ENCODE measurements at places on chromosomes 7 and 10. TPM values are rescaled to one million over a fixed set of nuclear protein-coding genes. Genes with fewer than 3 reads are reported as not detected.

- H3K27me3 ChIP-seq, result no peaks in the 10 kb centered on the region
- H3K4me1 ChIP-seq, result no peaks in the 10 kb centered on the region
- no peak within 1 kb of the TSS for H3K27ac ChIP-seq
- H3K36me3 ChIP-seq, result no peaks in the 10 kb centered on the region
- no peak within 1 kb of the TSS for H3K4me3 ChIP-seq
- no peak for DNase-seq
Measured at GRCh38 chr7:95324431-95324830, at the start of gene PON1. Gene PON1, minus strand, starts transcription at chr7:95324532. Its CDS starts 57 bp downstream, at chr7:95324475.

- H3K27me3 ChIP-seq, result no peaks in the 10 kb centered on the region
- no peaks in the 10 kb centered on the region for H3K4me1 ChIP-seq
- DNase-seq, result no peak
- no peaks in the 10 kb centered on the region for H3K36me3 ChIP-seq
Measured at GRCh38 chr10:81498011-81498551, 376.9 kb upstream of the NRG3 start.

GRCh38 chr7:112789817-112790585 lies at the start of gene TMEM168:
Gene TMEM168, minus strand, starts transcription at chr7:112790393. Its CDS starts 5,568 bp downstream, at chr7:112784825.
- no peaks in the 10 kb centered on the region for H3K36me3 ChIP-seq
- DNase-seq, result peak; percentile 58
- peak within 1 kb of the TSS; percentile 84 for H3K4me3 ChIP-seq
- H3K4me1 ChIP-seq, result peaks cover 7% of the 10 kb centered on the region
- peak within 1 kb of the TSS; percentile 89 for H3K27ac ChIP-seq

DNA sequence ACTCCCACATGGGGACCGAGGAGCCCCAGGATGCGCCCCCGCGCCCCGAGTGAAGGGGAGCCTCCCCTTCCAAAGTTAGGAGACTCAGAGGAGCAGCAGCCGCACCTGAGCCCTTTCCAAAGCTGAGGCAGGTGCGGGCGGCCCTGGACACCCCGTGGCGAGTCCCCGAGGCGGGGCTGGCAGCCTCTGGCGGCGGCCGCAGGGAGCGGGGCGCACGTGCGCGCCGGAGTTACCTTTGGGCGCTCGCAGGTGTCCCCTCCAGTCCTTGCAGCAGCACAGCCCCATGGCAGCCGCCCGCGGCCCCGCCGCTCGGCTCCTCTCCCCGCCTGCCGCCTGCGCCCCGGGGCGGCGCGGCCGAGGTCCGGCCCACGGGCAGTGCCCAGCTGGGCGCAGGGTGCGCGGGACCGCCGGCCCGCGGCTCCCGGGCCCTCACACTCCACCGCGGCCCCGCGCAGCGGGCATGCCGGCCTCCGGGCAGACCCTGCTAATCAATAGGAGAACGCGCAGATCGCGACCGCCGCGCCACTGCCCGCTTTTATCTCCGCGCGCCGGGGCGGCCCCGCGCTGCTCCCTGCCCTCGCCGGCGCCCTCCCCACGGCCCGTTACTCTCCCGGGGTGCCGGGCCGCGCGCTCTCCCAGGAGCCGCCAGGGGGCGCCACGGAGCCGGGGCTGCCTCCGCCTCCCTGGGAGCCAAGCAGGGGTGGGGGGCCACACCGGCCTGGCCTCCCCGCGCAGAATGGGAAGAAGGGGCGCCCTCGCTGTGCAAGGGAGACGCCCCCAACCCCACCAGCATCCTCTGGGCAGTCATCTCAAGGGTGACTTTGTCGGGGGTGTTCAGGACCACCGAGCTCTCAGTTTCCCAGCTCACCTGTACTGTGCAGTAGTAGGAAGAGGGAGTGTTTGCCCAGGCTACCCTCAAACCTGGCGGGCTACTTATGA lies 80.8 kb downstream of the ARHGAP22 start:
- H3K27ac ChIP-seq, result no peak overlapping the region
- H3K4me3 ChIP-seq, result peak overlapping the region; percentile 19
- H3K36me3 ChIP-seq, result no peaks in the 10 kb centered on the region
- DNase-seq, result no peak

- H3K36me3 ChIP-seq, result no peaks in the 10 kb centered on the region
- no peak overlapping the region for H3K4me3 ChIP-seq
- no peaks in the 10 kb centered on the region for H3K4me1 ChIP-seq
Measured at GRCh38 chr7:92682903-92683539, 92.8 kb upstream of the FAM133B start.

- H3K4me1 ChIP-seq, result no peaks in the 10 kb centered on the region
- H3K27ac ChIP-seq, result no peak overlapping the region
- no peak overlapping the region for H3K4me3 ChIP-seq
- no peaks in the 10 kb centered on the region for H3K27me3 ChIP-seq
Measured at GRCh38 chr7:128890306-128891109, 20.0 kb downstream of the KCP start.

Gene LANCL2
- total RNA-seq, result 31.4 TPM

DNA sequence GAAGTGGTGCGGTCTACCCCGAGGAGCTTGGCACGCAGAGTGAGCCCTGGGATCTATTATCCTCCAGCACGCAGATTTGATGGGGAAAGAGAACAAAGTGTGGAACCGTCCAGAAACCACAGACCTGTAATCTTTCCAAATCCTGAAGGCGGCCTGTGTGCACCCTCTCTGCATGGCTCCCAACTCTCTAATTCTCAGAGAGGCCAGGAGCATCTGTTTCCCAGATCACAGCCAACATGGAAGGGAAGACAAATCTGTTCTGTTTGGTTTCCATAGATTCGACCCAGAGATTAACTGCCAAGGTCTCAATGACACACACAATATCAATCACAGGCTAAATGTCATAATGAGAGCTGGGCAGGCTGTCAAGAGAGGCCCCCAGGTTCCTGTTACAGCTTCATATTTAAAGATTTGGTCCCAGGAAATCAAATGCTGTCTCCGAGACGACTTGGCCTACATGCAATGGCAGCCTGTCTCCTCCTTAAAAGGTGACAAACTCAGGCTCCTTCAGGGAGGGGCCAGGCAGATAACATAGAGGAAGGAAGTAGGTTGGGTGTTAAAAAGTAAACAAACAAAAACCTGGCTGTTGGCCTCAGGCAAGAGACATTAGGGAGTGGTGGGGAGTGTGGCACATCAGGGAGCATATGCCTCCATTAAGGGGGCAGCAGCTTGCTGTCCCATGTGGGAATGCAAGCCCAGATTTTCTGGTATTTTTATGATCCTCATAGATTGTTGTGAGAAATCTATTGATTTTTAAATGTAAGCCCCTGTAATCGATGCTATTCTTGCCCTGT lies 48.8 kb upstream of the SAMD8 start:
- no peaks in the 10 kb centered on the region for H3K27me3 ChIP-seq
- DNase-seq, result peak; percentile 46
- peaks cover 5% of the 10 kb centered on the region for H3K4me1 ChIP-seq
- no peak overlapping the region for H3K4me3 ChIP-seq
- H3K36me3 ChIP-seq, result no peaks in the 10 kb centered on the region
- peak overlapping the region; percentile 8 for H3K27ac ChIP-seq

DNA sequence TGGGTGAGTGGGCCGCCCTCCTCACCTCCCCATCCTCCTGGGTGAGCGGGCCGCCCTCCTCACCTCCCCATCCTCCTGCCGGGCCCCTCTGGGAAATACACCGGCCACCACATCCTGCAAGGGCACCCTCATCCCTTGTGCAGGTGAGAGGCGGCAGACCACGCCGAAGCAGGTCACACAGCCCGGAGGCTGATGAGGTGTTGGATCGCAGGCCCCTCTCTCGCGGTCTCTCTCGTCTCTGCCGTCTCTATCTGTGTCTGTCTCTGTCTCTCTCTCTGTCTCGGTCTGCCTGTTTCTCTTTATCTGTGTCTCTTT lies 30.8 kb upstream of the FOXL3 start:
- H3K27me3 ChIP-seq, result no peaks in the 10 kb centered on the region
- DNase-seq, result no peak
- no peaks in the 10 kb centered on the region for H3K36me3 ChIP-seq

Gene PTN
- 118 TPM for total RNA-seq

DNA sequence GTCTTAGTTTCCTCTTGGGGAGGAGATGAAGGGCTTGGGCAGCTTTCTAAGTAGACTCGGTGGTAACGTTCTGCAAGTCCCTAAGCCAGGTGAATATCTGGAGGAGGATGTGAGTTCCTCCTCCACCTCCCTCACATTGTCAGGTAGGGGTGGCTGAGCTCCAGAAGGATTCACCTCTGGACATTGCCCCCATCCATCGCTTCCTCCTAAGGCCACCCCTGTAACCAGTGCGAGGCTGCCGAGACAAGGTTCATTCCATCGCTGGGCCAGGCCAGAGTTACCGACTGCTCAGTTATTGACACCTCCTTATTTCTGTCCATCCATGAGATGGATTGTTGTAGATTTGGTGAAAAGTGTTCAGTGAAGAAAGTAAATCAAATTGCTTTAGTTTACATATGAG lies 334.1 kb upstream of the KLF6 start:
- DNase-seq, result no peak
- no peaks in the 10 kb centered on the region for H3K4me1 ChIP-seq
- no peak overlapping the region for H3K4me3 ChIP-seq
- H3K27ac ChIP-seq, result no peak overlapping the region

Gene ADRA2A
- total RNA-seq, result 4.9 TPM

Gene SHTN1
- total RNA-seq, result 5.0 TPM

- no peaks in the 10 kb centered on the region for H3K36me3 ChIP-seq
- no peaks in the 10 kb centered on the region for H3K4me1 ChIP-seq
- H3K27me3 ChIP-seq, result no peaks in the 10 kb centered on the region
- H3K27ac ChIP-seq, result no peak overlapping the region
Measured at GRCh38 chr7:43479042-43479441, 103.9 kb upstream of the STK17A start.
